ENCODE measurements at places on chromosomes 6 and 20.

- DNase-seq = no peak
These were observed 109.9 kb downstream of the NOL4L start for GRCh38 chr20:32474967-32475811.

GRCh38 chr6:137912813-137913212 is 45.8 kb downstream of the TNFAIP3 start:
- DNase-seq = no peak

DNA sequence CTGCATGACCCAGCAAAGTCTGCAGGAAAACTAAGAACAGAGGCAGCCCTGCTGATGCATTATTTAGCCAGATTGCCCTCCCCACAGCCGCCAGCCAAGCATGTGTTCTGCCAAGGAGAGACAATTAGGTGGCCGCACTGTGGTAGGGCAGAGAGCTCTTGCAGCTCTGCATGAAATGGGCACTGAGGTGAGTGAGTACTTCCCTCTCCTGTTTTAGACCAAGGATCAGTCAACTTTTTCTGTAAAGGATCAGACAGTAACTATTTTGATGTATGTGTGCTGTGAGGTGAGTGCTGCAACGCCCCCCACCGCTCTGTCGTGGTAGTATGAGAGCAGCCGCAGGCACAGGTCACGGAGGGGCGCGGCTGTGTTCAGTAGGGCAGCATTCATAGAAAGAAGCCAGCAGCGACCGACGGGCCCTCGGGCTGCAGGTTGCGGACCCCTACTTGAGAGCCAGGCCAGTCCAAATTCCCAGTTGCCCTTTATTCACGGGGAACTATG is 23.8 kb upstream of the FAM50B start:
- DNase-seq = no peak

- no peak for DNase-seq
These were observed 40.8 kb downstream of the SNRNP48 start for GRCh38 chr6:7630792-7631191.

- DNase-seq = no peak
These were observed 48.3 kb downstream of the ARID1B start for GRCh38 chr6:156825475-156825874.

GRCh38 chr20:62755817-62756724 is 40.2 kb upstream of the MRGBP start:
- peak; percentile 54 for DNase-seq

Data from NCI-H2171 (cell line).